Smooth muscle cell of the umbilical artery (primary cell): ENCODE measurements at places on chromosomes 3 and 15. TPM values are rescaled to one million over a fixed set of nuclear protein-coding genes. Genes with fewer than 3 reads are reported as not detected.

The GOLGA6L10 gene
- 0.30 and 0.78 TPM in 2 replicates for total RNA-seq

The ALDH1L1 gene
- total RNA-seq, result not detected in 2 replicates

The PYGO1 gene
- total RNA-seq, result 10.1 and 10.4 TPM in 2 replicates

The AQP9 gene
- total RNA-seq, result not detected in 2 replicates

The LDHAL6B gene
- not detected in 2 replicates for total RNA-seq

The SAMD7 gene
- not detected in 2 replicates for total RNA-seq

The SLC9C1 gene
- total RNA-seq, result 0.30 and 0.37 TPM in 2 replicates

The SPTBN5 gene
- 0.59 and 1.8 TPM in 2 replicates for total RNA-seq

The CADM2 gene
- total RNA-seq, result 0.18 TPM in 1 of 2 replicates, not detected in the other
